NCI-H1417 (cell line): ENCODE measurements at places on chromosomes 13 and 19.

DNA sequence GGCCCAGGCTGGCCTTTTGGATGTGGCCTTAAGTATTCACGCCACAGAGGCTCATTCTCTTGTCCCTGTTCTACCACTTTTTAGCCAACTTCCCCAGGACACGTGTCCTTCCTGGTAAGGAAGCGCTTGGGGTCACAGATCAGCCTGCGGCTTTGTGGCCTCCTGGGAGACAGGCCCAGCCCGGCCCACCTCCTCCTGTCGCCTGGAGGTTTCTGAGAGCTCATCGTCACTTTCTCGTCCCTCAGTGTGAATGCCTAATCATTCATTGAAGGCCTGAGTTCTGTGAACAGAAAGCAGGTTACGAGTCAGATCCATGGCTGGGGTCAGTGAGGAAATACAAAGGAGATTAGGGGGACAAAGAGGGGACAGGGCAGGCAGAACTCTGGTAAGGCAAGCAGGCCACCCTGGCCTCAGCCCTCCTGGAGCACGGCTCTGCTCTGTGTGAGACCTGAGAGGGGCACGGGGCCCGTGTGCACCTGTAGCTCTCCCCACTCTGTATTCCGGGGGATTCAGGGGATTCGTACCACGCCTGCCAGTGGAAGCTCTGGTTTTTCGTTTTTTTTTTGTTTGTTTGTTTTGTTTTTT is 38.6 kb upstream of the TSHZ3 start:
- no peak for DNase-seq

- no peak for DNase-seq
Observed at GRCh38 chr13:32737111-32737571, 150.9 kb downstream of the PDS5B start.

GRCh38 chr13:77988355-77988754 is 69.7 kb upstream of the EDNRB start:
- no peak for DNase-seq

GRCh38 chr13:36454121-36454520 is 21.8 kb downstream of the CCNA1 start:
- DNase-seq, result no peak

GRCh38 chr13:86476656-86477055 is 677.4 kb upstream of the SLITRK6 start:
- DNase-seq, result no peak

GRCh38 chr13:111917901-111918300 is 149.0 kb upstream of the SOX1 start:
- DNase-seq, result no peak

DNA sequence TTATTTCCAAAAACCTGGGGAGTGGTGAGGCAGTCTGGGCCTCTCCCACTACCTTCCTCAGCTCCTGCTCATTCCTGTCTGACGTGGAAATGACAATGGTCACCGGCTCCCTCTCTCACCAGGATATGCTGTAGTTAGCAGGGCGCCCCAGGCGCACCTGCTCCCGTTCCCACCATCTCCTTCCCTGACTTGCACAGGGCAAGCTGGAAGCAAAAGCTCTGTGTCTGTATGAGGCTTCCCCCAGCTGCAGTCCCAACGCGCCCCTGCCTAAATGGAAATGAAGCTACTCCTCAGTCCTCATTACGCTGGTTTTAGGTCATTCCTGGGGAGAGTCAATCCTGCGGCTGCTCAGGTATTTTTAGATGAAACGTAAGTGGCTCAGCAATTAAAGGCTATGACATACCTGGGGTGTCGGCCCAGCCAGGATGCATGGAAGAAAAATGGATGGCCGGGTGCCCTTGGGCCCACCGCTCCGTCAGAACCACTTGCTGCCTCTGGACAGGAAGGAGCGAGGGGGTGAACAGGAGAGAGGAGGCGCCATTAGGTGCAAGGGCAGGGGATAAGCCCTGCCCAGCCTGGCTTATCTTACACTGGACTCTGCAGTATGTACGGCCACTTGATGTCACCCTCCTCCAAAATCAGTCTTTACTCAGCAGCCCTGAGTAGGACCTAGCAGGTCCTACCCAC is 32.4 kb downstream of the DHRS12 start:
- peak; percentile 71 for DNase-seq

- no peak for DNase-seq
Observed at GRCh38 chr13:30744056-30744680, 8.8 kb downstream of the ALOX5AP start.

DNA sequence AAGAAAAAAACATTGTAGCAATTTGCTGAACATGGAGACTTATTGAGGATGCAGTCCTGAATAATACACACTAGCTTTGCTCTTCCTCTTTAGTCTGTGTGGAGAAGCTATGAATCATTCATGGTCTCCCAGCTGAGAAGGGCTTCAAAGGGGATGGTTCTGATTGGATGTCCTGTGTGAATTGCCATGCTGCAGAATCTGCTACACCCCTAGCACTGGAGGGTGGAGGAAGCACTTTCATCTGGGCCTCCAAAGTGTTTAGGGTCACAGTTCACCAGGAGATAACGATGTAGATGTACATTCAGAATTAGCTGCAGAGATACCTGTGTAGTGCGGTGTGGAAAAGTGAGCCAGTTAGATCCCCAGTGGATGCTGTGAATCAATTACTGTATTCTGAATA is 321.1 kb upstream of the EDNRB start:
- no peak for DNase-seq
